Neural crest cell (in vitro differentiated cells): ENCODE measurements at places on chromosomes 16 and 17. TPM values are rescaled to one million over a fixed set of nuclear protein-coding genes. Genes with fewer than 3 reads are reported as not detected.

- DNase-seq = no peak
- H3K27ac ChIP-seq = no peak overlapping the region
- H3K36me3 ChIP-seq = no peaks in the 10 kb centered on the region
- no peaks in the 10 kb centered on the region for H3K4me1 ChIP-seq
- H3K4me3 ChIP-seq = no peak overlapping the region
- peaks cover 24% of the 10 kb centered on the region for H3K27me3 ChIP-seq
These were observed 66.9 kb downstream of the GP2 start for GRCh38 chr16:20260215-20261009.

- no peak overlapping the region for H3K27ac ChIP-seq
- peaks cover 5% of the 10 kb centered on the region for H3K27me3 ChIP-seq
- DNase-seq = no peak
- peaks cover 40% of the 10 kb centered on the region for H3K4me1 ChIP-seq
These were observed 1.2 kb downstream of the BRICD5 start for GRCh38 chr16:2209258-2210008.

Gene VAT1L
- 4.8 and 5.2 TPM in 2 replicates for total RNA-seq

DNA sequence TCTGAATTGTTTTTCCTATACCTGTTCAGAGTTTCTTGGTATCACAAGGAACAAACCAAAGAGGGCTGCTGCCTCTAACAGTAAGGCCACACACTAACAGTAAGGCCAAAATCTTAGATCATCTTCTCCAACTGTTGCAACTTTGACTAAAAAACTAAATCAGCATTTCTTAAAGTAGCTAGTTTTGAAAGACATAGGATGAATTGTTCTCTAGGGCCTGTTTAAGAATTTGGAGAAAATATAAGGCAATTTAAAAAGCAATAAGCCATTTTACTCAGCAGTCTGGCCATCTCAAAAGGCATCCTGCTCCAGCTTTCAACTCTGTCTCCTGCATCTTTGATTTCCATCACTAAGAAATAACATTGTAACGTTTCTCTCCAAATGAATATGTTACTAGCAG, 105.0 kb upstream of the MON1B start:
- H3K27ac ChIP-seq = no peak overlapping the region
- H3K4me3 ChIP-seq = no peak overlapping the region
- H3K36me3 ChIP-seq = no peaks in the 10 kb centered on the region
- H3K4me1 ChIP-seq = no peaks in the 10 kb centered on the region

Gene GALR2
- total RNA-seq = not detected in 2 replicates

Gene HOXB1
- 2.7 and 3.6 TPM in 2 replicates for total RNA-seq

- no peak overlapping the region for H3K4me3 ChIP-seq
- H3K4me1 ChIP-seq = peaks cover 14% of the 10 kb centered on the region
- H3K27me3 ChIP-seq = no peaks in the 10 kb centered on the region
- no peak overlapping the region for H3K27ac ChIP-seq
- DNase-seq = no peak
- no peaks in the 10 kb centered on the region for H3K36me3 ChIP-seq
These were observed 38.7 kb upstream of the ZNF750 start for GRCh38 chr17:82878527-82878926.

- H3K4me1 ChIP-seq = no peaks in the 10 kb centered on the region
- no peak overlapping the region for H3K4me3 ChIP-seq
- DNase-seq = no peak
- peaks cover 14% of the 10 kb centered on the region for H3K27me3 ChIP-seq
- no peaks in the 10 kb centered on the region for H3K36me3 ChIP-seq
- H3K27ac ChIP-seq = no peak overlapping the region
These were observed 29.0 kb downstream of the IRF8 start for GRCh38 chr16:85927959-85928358.

DNA sequence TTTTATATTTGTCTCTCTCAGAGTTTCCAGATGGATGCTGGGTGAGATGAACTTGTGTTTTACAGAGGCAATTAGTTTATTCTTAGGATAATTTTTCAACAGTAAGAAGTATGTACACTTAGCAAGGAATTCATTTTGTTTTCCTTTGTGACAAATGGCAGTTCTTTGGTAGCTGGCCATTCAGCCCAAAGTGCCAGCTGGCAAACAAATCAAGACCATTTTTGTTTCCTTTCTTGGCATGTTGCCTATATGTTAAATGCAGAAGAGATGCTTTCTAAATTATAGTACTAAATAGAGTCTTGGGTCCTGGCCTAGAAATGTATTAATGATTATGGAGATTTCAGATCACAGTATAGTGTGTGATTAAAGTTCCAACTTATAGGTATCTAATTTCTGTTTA, 337.1 kb downstream of the CNTNAP4 start:
- H3K27ac ChIP-seq = no peak overlapping the region
- H3K4me3 ChIP-seq = no peak overlapping the region
- no peaks in the 10 kb centered on the region for H3K36me3 ChIP-seq
- no peak for DNase-seq

Gene CCL8
- total RNA-seq = not detected in 2 replicates

- H3K27ac ChIP-seq = peak within 1 kb of the TSS; percentile 96
- peaks cover 2% of the 10 kb centered on the region for H3K36me3 ChIP-seq
- peak within 1 kb of the TSS; percentile 92 for H3K4me3 ChIP-seq
These were observed at the start of gene CTF1 for GRCh38 chr16:30896261-30896888. Gene CTF1, plus strand, starts transcription at chr16:30896614. Its CDS starts 30 bp downstream, at chr16:30896644.

Gene PLLP
- total RNA-seq = 0.79 and 0.84 TPM in 2 replicates

DNA sequence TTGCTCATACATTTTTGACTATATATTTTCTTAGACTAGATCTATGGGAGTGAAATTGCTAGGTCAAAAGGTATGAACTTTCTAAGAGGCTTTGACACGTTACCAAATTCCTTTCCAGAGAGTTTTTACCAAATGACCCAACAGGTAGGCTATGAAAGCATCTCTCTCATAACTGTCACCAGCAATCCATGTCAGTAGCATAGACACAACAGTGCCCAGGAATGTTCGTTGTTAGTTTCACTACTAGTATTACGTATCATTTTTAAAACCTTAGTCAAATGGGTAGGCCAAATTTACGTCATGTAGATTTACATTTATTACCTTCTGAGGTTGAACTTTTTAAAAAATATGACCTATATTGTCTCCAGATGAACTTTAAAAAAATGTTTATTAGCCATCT, 66.8 kb downstream of the MARCHF10 start:
- H3K27ac ChIP-seq = no peak overlapping the region
- no peaks in the 10 kb centered on the region for H3K4me1 ChIP-seq
- no peak for DNase-seq
- no peak overlapping the region for H3K4me3 ChIP-seq
- H3K27me3 ChIP-seq = no peaks in the 10 kb centered on the region
- H3K36me3 ChIP-seq = no peaks in the 10 kb centered on the region

DNA sequence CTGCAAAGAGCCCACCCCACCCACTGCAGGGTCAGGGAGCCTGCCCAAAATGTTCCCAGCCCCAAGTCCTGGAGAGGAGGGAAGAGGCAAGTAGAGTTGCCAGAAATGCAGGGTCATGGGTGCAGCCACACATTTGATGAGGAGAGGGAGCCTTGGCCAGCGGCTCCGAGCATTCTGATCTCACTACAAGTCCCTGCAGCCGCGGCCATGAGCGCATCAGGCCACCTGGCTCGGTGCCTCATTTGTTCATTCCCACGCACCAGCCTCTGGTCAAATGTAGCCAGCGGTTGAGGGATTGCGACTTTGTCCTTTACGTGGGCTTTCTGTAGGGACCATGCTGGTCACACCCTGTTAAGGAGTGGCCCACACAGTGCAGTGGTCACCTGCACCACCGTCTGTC, 48.7 kb downstream of the PGS1 start:
- H3K27me3 ChIP-seq = no peaks in the 10 kb centered on the region
- H3K4me3 ChIP-seq = no peak overlapping the region
- peaks cover 9% of the 10 kb centered on the region for H3K4me1 ChIP-seq
- H3K36me3 ChIP-seq = peaks cover 4% of the 10 kb centered on the region
- no peak for DNase-seq

DNA sequence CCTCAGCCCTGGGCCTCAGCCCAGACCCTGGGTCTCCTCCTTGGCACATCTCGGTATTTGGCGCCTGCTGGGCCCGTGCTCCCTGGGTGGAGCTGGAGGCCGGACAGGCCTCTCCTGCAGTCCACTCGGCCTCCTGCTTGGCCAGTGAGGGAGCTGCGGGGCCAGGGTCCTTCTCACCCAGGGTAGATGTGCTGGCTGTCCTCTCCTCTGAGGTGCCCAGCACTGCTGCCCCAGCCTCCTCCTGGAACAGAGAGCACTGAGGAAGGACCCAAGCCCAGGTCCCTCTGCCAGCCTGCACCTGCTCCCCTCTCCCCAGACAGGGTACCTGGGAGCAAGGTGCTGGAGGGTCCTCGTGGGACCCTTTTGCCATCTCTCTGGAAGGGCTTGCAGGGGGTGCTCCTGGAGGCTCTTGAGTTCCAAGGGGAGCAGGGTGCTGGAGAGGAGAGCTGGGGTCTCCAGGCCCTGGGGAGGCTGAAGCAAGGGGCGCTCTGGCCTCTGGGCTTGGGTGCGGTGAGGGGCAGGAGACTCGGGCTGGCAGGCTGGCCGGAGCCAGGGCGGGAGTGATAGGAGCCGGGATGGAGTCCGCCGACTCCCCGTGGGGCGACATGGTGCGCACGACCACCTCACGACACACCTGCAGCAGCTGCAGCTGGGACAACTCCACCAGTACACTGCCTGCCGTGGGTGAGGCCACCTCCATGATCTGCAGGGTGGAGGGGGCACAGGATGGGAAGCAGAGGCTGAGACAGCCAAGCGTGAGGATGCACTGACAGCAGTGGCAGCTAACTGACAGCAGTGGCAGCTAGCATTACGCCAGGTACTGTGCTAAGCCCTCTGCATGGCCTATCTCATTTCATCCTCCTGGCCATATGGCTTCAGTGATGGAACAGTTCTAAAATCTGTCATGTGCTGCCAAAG, 17.8 kb downstream of the TSPOAP1 start:
- H3K4me1 ChIP-seq = peaks cover 19% of the 10 kb centered on the region
- H3K4me3 ChIP-seq = no peak overlapping the region
- no peaks in the 10 kb centered on the region for H3K36me3 ChIP-seq
- no peak for DNase-seq
- H3K27ac ChIP-seq = no peak overlapping the region

GRCh38 chr16:85524630-85525419, 88.3 kb upstream of the GSE1 start:
- H3K4me3 ChIP-seq = no peak overlapping the region
- H3K27ac ChIP-seq = no peak overlapping the region
- DNase-seq = no peak
- no peaks in the 10 kb centered on the region for H3K36me3 ChIP-seq
- H3K4me1 ChIP-seq = peaks cover 29% of the 10 kb centered on the region

GRCh38 chr16:68425498-68426346, 22.6 kb downstream of the SMPD3 start:
- DNase-seq = no peak
- H3K4me1 ChIP-seq = no peaks in the 10 kb centered on the region
- H3K36me3 ChIP-seq = no peaks in the 10 kb centered on the region
- H3K27ac ChIP-seq = no peak overlapping the region
- H3K27me3 ChIP-seq = peaks cover 2% of the 10 kb centered on the region
- H3K4me3 ChIP-seq = no peak overlapping the region

- no peaks in the 10 kb centered on the region for H3K36me3 ChIP-seq
- H3K27ac ChIP-seq = no peak overlapping the region
- no peak for DNase-seq
- H3K27me3 ChIP-seq = no peaks in the 10 kb centered on the region
- H3K4me1 ChIP-seq = peaks cover 30% of the 10 kb centered on the region
These were observed 8.7 kb upstream of the ADGRG1 start for GRCh38 chr16:57619606-57620334.

DNA sequence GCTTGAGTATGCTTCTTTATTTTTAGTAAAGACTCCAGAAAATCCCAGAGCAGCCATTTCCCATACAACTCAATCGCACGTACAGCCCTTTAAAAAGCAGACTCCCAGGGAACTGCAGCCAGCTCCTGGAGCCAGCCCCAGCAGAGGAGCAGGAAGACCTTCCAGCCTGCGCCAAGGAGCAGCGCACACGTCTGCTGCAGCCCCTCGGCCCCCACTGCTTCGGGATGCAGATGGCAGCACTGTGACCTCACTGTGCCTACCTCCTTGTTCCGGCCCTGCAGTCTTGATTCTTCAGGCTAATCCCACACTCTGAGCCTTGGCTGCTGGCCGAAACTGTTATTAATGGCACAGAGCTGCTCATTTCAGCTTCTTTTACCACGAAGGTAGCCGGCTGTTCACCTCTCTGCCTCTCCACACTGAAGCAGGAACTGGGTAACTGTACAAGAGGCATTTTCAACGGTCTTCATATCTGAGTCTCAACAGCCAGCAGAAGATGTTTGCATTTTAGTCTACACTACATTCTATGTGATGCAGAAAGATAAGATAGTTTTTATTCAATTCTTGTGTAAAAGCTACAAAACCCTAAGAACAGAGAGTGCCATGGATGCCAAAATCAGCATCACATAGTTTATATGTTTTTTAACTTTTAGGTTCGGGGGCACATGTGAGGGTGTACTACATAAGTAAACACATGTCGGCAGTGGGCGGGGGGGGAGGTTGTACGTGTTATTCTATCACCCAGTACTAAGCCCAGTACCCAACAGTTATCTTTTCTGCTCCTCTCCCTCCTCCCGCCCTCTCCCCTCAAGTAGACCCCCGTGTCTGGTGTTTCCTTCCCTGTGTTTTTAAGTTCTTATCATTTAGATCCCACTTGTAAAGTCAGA, 130.9 kb downstream of the ANKRD11 start:
- H3K36me3 ChIP-seq = no peaks in the 10 kb centered on the region
- peaks cover 53% of the 10 kb centered on the region for H3K4me1 ChIP-seq
- H3K27ac ChIP-seq = peak overlapping the region; percentile 83
- H3K4me3 ChIP-seq = no peak overlapping the region
- no peaks in the 10 kb centered on the region for H3K27me3 ChIP-seq

Gene CIBAR2
- total RNA-seq = not detected in 2 replicates

DNA sequence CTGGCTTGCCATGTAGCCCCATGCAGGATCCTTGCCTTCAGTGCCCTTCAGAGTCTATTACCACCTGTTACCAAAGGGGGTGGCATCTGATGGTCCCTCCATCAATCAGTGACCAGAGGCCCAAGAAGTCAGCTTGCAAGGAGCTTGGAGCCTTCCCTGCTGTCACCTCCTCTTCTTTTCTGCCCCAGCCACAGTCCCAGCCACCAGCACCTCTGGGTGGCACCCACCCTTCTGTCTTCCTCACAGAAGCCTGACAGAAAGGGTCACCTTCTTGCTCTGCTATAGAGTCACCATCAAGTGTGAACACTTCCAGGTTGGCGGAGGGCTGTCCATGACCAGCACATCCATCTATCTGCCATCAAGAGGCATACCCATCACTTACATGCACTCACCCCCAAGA, 203.2 kb downstream of the SALL1 start:
- H3K4me3 ChIP-seq = no peak overlapping the region
- H3K27me3 ChIP-seq = no peaks in the 10 kb centered on the region
- no peak overlapping the region for H3K27ac ChIP-seq

Gene HSPB9
- 0.16 and 0.40 TPM in 2 replicates for total RNA-seq
